ENCODE measurements at places on chromosomes 1 and 21. TPM values are rescaled to one million over a fixed set of nuclear protein-coding genes. Genes with fewer than 3 reads are reported as not detected.

The FCRL2 gene
- not detected for total RNA-seq

The SPRR2A gene
- total RNA-seq, result not detected

The SLC16A4 gene
- 0.21 TPM for total RNA-seq

The CASQ2 gene
- total RNA-seq, result not detected

The SEC16B gene
- not detected for total RNA-seq

The LENEP gene
- total RNA-seq, result 0.61 TPM
